ENCODE measurements at places on chromosomes 5 and 9. TPM values are rescaled to one million over a fixed set of nuclear protein-coding genes. Genes with fewer than 3 reads are reported as not detected.

Gene TRIM36
- total RNA-seq, result 30.8 TPM

DNA sequence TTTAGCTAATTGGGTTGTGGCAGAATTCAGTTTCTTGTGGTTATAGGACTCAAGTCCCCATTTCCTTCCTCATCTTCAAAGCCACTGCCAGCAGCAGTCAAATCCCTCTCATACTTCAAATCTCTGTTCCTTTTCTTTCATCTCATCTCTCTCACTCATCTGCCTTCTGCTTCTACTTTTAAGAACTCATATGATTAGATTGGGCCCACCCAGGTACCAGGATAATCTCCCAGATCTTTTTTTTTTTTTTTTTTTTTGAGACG is 8.0 kb upstream of the REEP5 start:
- DNase-seq, result no peak

Gene STRBP
- 50.3 TPM for total RNA-seq

DNA sequence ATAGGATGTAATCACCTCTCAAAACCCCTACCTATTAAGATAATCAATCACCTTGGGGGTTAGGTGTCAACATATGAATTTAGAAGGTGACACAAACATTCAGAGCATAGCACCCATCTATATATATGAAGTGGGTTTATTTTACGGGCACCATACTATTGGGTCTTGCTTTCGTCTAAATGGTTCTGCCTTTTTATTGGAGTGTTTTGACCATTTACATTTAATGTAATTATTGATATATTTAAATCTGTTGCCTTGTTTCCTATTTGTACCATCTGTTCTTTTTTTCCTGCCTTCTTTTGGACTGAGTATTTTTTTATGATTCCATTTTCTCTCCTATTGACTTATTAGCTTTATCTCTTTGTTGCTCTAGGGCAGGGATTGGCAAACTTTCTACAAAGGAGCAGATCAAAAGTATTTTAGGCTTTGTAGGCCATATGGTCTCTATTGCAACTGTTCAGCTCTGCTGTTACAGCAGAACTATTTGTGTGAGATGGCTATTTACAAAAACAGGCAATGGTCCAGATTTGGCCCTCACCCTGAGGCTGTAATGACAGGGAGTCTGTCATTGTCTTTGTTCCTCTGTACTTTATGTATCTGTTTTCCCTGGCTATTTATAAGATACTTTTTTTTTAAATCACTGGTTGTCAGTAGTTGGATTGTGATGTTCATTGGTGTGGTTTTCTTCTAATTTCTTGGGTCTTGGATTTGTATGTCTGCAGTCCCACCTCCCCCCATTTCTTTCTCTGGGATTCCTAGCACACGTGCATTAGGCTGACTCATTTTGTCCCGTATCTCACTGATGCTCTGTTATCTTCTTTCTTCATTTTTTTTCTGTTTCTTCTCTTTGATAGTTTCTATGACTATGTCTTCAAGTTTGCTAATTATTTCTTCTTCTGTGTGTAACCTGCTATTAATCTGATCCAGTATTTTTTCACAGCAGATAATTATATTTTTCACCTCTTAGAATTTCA is 127.1 kb downstream of the DAB2IP start:
- no peak for DNase-seq

- DNase-seq, result no peak
Measured at GRCh38 chr5:55993013-55993412, 1.8 kb downstream of the IL6ST start.

Gene CXCL14
- 26.9 TPM for total RNA-seq

GRCh38 chr9:122087406-122088200 is 5.5 kb downstream of the TTLL11 start:
- no peak for DNase-seq

DNA sequence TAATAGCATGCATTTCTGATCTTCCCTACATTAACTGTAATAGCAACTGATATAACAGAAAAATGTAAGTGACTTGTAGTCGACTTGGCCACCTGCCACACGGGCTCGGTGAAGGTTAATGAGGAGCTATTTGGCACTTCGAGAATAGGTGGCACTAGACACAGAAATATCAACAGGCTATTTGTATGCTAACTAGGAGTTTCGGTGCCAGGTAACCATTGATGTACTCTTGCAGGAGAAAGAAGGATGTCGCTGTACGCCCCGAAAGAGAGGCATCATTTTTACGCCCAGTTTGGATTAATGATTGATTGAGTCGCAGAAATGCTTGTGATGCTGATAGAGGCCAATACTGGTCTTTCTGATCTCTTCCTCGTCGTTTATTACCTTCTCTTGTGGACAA is 516 bp upstream of the DMRT2 start:
- DNase-seq, result peak; percentile 42

GRCh38 chr5:55338810-55339243 is 31.0 kb downstream of the MTREX start:
- no peak for DNase-seq

- no peak for DNase-seq
Measured at GRCh38 chr9:7439355-7439995, 360.1 kb downstream of the DMAC1 start.

DNA sequence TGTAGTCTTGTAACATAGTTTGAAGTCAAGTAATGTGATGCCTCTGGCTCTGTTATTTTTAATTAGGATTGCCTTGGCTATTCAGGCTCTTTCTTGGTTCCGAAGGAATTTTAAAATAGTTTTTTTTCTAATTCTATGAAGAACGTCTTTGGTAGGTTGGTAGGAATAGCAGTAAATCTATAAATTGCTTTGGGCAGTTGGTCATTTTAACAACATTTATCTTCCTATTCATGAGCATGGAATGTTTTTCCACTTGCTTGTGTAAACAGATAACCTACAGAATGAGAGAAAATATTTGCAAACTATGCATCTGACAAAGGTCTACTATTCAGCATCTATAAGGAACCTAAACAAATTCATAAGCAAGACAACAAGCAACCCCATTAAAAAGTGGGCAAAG is 173.2 kb upstream of the TRPC7 start:
- DNase-seq, result no peak

DNA sequence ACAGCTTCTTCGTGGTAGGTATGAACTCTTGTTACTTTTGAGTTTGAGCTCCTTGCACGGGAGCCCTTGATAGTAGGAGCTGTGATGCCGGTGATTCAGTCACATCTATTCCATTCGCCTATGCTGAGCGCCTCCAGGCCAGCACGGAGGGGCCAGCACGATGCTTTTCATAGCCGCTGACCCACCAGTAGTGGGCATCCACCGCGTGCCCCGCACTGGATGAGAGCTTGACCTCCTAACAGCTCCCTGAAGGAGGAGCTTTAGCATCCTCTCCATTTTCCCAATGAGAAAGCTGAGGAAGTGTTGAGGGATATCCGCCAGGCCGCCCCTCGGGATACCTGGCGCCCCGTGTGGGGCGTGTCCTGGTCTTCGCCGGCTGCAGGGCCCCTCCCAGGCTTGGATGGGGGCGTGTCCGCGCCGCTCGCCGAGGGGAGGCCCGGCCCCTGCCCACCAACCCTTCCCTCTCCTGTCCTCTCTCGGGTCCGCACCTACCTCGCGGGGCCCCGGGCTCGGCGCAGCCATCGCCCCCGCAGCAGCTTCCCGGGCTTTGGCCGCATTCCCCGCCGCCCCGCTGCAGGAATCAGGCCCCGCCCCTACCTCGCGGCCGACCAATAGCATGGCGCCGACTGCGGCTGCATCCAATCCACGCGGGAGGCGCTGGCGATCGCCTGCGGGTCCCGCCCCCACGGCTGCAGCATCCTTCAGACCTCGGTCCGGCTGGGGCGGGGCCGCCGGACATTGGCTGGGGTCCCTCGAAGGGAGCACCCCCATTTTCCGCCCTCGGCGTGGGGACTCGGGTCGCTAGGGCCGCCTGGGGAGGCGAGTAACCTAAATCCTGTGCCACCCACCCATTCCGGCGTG is at the start of gene PIP5KL1:
Gene PIP5KL1, minus strand, starts transcription at position 547 of the 861 bp plus-strand sequence. Its CDS starts 25 bp downstream, at position 522.
- DNase-seq, result peak; percentile 79

All from transverse colon (tissue), 4 donors.